Omental fat pad (tissue), 4 donors: ENCODE measurements at places on chromosomes 13 and 19. TPM values are rescaled to one million over a fixed set of nuclear protein-coding genes. Genes with fewer than 3 reads are reported as not detected.

Gene SEMA6B
- total RNA-seq, result 4.4 TPM

Gene ZNF229
- 4.6 TPM for total RNA-seq

Gene C13orf46
- total RNA-seq, result 2.3 TPM

Gene KLK2
- total RNA-seq, result not detected

Gene IRS2
- 25.2 TPM for total RNA-seq

Gene ARL11
- 1.8 TPM for total RNA-seq

Gene SLC25A41
- not detected for total RNA-seq

Gene ZNF571
- 7.3 TPM for total RNA-seq

Gene HPN
- total RNA-seq, result 0.95 TPM

Gene MBD3L2
- not detected for total RNA-seq

Gene PPP1R12C
- 94.8 TPM for total RNA-seq

Gene ZNF560
- total RNA-seq, result not detected

Gene PROSER1
- total RNA-seq, result 8.4 TPM

Gene KCNN1
- total RNA-seq, result 0.12 TPM

Gene CLASRP
- total RNA-seq, result 72.7 TPM

Gene LAIR1
- 82.5 TPM for total RNA-seq

Gene CEACAM7
- total RNA-seq, result not detected

Gene OR7C1
- not detected for total RNA-seq

Gene MZT1
- total RNA-seq, result 4.7 TPM
